ENCODE measurements at places on chromosomes 5 and 9.

GRCh38 chr5:61559146-61559545 lies 227.1 kb downstream of the ZSWIM6 start:
- no peak for DNase-seq

DNA sequence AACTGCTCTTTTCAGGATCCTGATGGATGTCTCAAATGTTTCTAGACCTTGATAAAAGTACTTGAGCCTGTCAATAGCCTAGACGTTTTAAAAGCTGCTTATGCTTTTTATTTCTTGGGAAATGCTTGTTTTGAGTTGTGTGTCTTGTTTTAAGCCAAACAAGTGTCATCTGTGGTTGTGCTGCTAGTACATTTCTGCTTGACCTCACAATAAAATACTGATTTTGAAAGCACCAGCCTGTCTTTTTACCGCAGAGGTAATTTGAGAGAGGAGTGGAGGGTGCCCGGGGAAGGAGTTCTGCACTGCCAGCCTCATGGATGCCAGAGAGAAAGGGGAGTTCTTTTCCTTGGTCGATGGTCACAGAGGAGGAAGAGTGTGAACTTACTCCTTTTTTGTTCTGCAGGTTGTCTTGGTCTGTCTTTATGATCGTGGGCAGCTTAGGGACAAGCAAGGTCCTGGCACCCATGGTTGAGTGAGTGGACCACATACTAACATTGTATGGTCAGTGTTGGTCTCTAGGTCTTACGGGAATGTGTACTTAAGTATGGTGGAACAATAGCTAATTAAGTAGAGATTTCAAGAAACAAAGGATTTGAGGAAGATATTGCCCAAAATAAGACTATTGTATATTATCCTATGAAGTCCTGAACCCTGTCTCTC lies 61.0 kb downstream of the TRIO start:
- DNase-seq = no peak

DNA sequence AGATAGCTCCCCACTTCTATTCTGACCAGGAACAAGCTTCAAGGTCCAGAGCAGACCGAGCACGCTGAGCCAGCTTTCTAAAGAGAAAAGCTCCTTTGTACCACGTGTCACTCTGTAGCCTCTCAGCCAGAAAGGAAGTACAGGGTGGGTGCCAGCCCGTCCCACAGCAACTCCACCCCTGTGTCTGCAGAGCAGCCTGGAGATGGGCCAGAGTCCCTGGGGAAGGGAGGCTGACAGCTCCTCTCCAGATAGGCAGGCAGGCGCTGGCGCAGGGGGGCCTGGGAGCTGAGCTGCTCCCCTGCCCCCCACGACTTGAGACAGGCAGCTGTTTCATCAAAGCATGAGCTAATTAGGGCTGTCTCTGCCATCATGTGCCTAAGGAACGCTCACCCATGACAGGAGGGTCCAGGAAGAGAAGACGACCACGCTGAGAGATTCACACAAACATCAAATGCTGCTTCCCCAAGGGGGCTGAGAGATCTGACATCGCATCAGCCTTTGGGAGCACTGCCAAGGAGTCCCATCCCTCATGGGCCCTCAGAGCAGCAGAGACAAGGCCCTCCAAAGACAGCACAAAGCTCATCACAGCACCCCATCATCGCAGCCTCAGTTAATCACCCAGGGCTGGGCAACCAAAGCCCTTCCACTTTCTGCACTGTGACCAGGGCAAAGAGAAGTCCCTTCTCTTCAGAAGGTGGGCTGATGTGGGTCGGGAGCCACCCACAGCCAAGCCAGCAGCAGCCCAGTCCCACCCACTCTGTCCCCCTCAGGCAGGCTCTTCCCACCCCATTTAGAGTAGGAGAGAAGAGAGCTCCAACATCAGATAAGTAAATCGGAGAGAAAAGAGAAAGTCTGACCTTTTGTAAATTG lies 78.5 kb upstream of the LRRTM2 start:
- DNase-seq = no peak

DNA sequence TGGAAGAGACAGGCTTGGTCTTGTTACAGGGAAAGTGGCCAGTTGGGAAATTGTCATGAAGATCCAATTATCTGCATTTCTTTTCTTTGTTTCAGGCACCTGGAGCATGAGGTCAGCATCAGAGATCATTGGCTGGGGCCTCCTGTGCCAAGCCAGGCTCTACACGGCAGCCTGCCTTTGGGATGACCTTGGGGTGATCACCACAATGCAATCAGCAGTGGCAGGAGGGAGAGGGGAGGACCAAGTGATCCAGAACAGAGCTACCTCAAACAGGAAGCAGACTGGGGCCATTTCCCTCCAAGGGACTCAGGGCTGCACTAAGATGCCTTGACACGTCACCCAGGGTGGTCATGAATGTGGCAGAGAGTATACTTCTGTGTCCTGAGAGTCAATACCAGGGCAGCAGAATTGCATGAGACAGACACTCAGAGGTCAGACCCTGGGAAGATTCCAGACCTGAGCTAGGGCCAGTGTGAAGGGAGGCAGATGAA lies 8.9 kb downstream of the SMIM23 start:
- DNase-seq = no peak

DNA sequence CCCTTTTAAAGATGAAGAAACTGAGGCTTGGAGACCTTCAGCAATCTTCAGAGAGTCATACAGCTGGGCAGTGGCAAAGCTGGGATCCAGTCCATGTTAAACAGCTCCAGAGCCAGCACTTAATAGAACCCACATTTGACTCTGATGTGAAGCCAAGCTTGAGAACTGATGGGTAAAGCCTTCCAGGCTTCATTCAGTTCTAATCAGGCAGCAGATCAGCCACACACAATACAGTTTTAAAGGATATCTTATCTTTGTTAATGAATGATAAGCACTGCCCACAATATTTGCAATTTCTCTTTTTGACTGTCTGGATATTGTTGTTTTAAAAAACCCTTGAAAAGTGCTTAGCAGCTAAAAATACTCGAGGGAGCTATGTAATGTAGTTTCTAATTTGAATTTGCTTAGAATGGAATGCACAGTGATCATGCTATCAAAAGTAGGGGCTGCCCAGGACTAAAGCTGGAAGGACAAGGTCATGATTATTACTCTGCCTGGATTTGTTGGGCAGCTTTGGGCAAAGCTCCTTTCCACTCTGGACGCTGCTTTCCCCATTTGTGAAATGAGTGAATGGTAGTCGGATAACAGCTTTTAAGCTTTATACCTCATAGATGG lies 31.3 kb upstream of the HTR4 start:
- DNase-seq = no peak

- no peak for DNase-seq
These were observed 56.4 kb downstream of the GCNT4 start for GRCh38 chr5:74995926-74996325.

GRCh38 chr5:106134549-106134948 lies 1536.2 kb downstream of the EFNA5 start:
- no peak for DNase-seq

DNA sequence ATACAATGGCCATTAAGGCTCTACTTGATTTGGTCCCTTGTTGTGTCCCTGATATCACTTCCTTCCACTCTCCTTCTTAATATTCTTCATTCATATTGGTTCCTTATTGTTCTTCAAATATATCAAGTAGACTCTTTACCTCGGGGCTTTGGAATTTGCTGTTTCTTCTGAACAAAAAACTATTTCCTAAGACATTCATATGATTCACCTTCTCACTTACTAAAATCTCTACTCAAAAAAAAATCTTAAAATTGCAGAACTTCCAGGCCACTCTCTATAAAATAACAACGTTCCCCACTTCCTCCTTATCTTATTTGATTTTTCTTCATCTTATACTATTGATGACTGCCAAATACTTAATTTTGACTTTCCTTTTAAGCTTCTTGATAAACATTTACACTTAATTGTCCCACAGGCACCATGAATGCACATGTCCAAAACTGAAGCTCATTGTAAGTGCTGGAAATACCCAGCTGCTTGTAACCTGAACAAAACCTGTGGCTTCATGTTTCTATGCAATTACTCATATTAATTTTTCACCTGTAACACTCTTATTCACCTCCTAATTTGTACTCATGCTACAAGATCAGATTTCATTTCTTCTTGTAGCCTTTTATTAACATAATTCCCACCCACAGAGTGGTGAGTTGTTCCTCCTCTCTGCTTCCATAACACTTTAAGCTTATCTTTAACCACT lies 58.4 kb upstream of the NUDT12 start:
- no peak for DNase-seq

DNA sequence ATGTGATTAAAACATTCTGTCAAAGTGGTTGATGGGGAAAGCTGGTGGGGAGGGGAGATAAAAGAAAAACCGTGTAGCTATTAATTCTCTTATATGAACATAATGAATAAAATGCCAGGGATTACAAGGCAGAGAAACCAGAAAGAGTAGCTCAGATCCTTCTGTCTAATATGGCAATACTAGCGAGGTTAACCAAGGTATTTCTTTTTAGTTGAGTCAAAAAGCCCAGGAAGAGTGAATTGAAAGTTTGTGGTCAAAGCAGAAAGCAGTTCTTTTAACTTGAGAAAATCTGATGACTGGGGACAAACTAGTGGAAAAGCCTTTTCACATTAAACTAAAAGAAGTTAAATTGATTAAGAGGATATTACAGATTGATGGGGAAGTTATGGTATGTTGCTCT lies 76.0 kb downstream of the ERBIN start:
- no peak for DNase-seq

DNA sequence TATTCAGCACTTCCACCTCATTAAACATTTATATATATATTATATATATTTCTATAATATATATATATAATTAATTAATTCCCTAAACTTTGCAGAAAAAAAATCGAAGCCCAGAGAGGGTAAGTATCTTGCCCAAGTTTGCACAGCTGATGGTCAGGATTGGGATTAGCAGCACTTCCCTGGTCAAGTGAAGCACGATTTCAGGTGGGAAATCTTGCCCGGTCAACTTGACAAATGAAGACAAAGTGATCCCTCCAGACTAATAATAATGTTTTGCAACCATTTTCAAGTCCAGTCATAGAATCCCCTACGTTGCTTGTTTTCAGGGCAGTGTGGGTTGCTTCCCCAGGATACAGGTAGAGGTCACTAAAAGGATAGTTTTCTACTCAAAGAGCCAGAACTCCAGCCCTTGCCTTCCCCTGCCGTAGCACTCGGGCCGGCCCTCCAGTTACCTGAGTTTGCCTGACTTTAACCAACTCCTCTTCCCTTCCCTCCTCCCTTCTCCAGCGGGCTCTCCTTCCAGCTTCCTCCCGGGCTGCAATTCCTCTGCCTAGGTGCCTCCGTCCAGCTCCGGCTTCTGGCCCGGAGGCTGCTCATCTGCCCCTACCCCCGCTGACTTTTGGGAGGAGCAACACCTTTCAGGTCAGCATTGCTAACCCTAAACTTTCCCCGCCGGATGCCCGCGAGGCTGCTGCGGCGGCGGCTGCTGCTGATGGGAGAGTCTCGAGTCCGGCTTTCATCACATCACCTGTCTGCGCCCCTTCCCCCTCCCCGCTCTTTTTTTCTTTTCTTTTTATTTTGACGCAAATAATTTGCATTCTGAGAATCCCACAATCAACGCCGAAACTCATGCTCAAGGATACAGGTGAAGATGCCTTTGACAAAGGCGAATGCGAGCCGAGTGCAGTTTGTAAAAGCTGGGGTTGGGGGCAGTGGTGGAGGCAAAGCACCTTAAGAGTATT lies 930 bp downstream of the PRLR start:
- no peak for DNase-seq

GRCh38 chr9:135050072-135050990 lies 37.1 kb upstream of the OLFM1 start:
- no peak for DNase-seq

- DNase-seq = no peak
These were observed 21.9 kb downstream of the ERBIN start for GRCh38 chr5:65948115-65948747.

- DNase-seq = no peak
These were observed 32.4 kb upstream of the CDK20 start for GRCh38 chr9:88006511-88007290.

- DNase-seq = no peak
These were observed 27.7 kb downstream of the PPP3R2 start for GRCh38 chr9:101566904-101567724.

GRCh38 chr9:94160594-94161501 lies 76.6 kb downstream of the PTPDC1 start:
- DNase-seq = no peak

DNA sequence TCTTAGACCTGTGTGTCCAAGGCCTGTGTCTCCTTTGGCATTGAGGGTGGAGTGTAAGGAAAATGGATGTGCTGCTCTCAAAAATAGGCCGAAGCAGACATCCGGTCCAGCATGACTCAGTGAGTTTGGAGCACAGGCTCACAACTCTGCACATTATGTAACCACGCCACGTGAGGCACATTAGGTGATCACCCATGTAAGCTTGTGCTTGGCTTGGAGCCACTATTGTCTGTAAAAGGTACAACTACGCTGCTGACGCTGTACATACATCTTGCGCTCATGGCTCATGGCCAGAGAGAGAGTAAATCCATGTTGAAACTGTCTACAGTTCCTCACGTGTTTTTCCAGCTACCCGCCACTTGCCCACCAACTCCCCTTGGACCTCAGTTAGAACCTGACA lies 177.5 kb downstream of the PDE4D start:
- DNase-seq = no peak

GRCh38 chr5:140219068-140219991 lies 44.3 kb downstream of the CYSTM1 start:
- DNase-seq = no peak

All from left renal cortex interstitium (tissue), 4 donors.